Epithelial cell of proximal tubule (primary cell): ENCODE measurements at places on chromosomes 13 and 19. TPM values are rescaled to one million over a fixed set of nuclear protein-coding genes. Genes with fewer than 3 reads are reported as not detected.

The ZNF880 gene
- total RNA-seq = 16.7 and 22.8 TPM in 2 replicates

The PLK5 gene
- total RNA-seq = not detected in 2 replicates

The LYL1 gene
- total RNA-seq = 4.0 and 6.9 TPM in 2 replicates

The ZNF772 gene
- total RNA-seq = 6.1 and 6.2 TPM in 2 replicates

The HIPK4 gene
- not detected in 2 replicates for total RNA-seq

The FXYD3 gene
- total RNA-seq = 1.0 TPM in 1 of 2 replicates, not detected in the other

The KLK2 gene
- total RNA-seq = not detected in 2 replicates

The KIR2DL4 gene
- total RNA-seq = not detected in 2 replicates

The CYTH2 gene
- 43.6 and 81.6 TPM in 2 replicates for total RNA-seq

The GPC6 gene
- total RNA-seq = 10.2 and 18.7 TPM in 2 replicates

The N4BP2L2 gene
- 28.6 and 38.7 TPM in 2 replicates for total RNA-seq

The ZNF302 gene
- 5.9 and 10.5 TPM in 2 replicates for total RNA-seq

The FBN3 gene
- total RNA-seq = 0.06 TPM in 1 of 2 replicates, not detected in the other

The SOX1 gene
- not detected in 2 replicates for total RNA-seq

The PRODH2 gene
- total RNA-seq = not detected in 2 replicates

The LRRC63 gene
- total RNA-seq = not detected in 2 replicates

The CYP4F3 gene
- total RNA-seq = not detected in 2 replicates

The HSH2D gene
- total RNA-seq = 0.92 and 1.8 TPM in 2 replicates

The ZNF229 gene
- 3.1 and 4.8 TPM in 2 replicates for total RNA-seq

The ZNF99 gene
- total RNA-seq = not detected in 2 replicates

The CBARP gene
- total RNA-seq = 6.8 and 9.7 TPM in 2 replicates

The GPR12 gene
- not detected in 2 replicates for total RNA-seq

The ZNF439 gene
- total RNA-seq = 2.4 and 3.1 TPM in 2 replicates

The ATP4A gene
- total RNA-seq = not detected in 2 replicates

The OLFM2 gene
- 0.72 and 0.75 TPM in 2 replicates for total RNA-seq

The CLEC4M gene
- not detected in 2 replicates for total RNA-seq

The IGFL1 gene
- not detected in 2 replicates for total RNA-seq
